ENCODE measurements at places on chromosomes 5 and 9. TPM values are rescaled to one million over a fixed set of nuclear protein-coding genes. Genes with fewer than 3 reads are reported as not detected.
A peak's percentile ranks its signal among the peaks of the same experiment; 100 is the strongest.

Gene HNRNPH1
- total RNA-seq: 993 TPM

Gene FOCAD
- total RNA-seq: 66.9 TPM

Gene OCLN
- total RNA-seq: 18.2 TPM

GRCh38 chr9:95406121-95406520, 88.6 kb upstream of the FANCC start:
- no peak overlapping the region for H3K27ac ChIP-seq
- H3K4me3 ChIP-seq: no peak overlapping the region

- H3K27ac ChIP-seq: no peak overlapping the region
- H3K4me1 ChIP-seq: no peaks in the 10 kb centered on the region
- H3K4me3 ChIP-seq: no peak overlapping the region
- H3K27me3 ChIP-seq: no peaks in the 10 kb centered on the region
These were observed 30.3 kb upstream of the IRX4 start for GRCh38 chr5:1912951-1913565.

DNA sequence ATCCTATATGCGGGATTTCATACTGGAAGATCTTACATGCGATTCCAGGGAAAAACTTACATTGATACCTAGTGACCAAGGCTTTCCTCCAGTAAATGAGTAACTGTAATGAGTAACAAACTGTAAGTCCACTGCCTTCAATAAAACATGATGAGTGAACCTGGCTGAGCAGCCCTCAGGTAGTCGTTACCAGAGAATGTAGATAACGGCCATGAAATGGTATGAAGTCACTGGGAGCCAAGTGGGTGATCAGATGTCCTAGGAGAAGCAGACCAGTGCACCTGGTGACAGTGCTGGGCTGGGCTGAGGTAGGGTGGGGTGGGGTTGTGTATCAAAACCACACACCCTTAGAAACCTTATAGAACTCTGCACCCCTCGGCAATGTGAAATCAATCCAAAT, 203.6 kb downstream of the ALDH1A1 start:
- no peak overlapping the region for H3K27ac ChIP-seq
- no peak for DNase-seq
- H3K36me3 ChIP-seq: no peaks in the 10 kb centered on the region
- H3K4me3 ChIP-seq: no peak overlapping the region
- H3K4me1 ChIP-seq: no peaks in the 10 kb centered on the region

DNA sequence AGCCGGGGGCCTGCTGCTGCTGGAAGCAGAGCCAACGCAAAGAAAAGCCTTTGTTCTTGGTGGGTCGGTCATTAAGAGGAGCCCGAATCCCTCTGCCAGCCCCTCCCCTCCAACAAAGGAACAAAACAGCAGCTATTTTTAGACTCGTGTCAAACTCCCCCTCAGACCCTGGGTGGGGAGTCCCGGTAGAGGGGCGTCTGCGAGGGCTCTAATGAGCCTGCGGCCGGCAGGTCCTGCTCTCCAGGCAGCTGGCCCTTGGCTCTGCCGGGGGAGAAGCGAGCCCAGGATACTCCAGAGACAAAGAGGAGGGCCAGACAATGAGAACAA, 114.0 kb downstream of the LHX2 start:
- H3K4me3 ChIP-seq: no peak overlapping the region
- H3K4me1 ChIP-seq: no peaks in the 10 kb centered on the region
- no peak for DNase-seq
- H3K27me3 ChIP-seq: no peaks in the 10 kb centered on the region
- H3K27ac ChIP-seq: no peak overlapping the region

- H3K4me1 ChIP-seq: no peaks in the 10 kb centered on the region
- no peak for DNase-seq
- H3K4me3 ChIP-seq: no peak overlapping the region
- H3K27me3 ChIP-seq: no peaks in the 10 kb centered on the region
- H3K27ac ChIP-seq: no peak overlapping the region
These were observed 9.9 kb downstream of the BBLN start for GRCh38 chr9:128169925-128170324.

DNA sequence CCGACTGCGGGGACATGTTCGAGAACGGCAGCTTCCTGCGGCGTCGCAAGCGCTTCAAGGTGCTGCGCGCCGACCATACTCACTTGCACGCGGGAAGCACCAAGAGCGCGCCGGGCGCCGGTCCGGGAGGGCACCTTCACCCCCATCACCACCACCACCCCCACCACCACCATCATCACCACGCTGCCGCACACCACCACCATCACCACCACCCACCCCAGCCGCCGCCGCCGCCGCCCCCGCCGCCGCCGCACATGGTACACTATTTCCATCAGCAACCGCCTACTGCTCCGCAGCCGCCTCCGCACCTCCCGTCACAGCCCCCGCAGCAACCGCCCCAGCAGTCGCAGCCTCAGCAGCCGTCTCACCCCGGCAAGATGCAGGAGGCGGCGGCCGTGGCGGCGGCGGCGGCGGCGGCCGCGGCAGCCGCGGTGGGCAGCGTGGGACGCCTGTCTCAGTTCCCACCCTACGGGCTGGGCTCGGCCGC, 514 bp downstream of the FOXB2 start:
- no peak overlapping the region for H3K4me3 ChIP-seq
- H3K27me3 ChIP-seq: peaks cover 97% of the 10 kb centered on the region
- no peak overlapping the region for H3K27ac ChIP-seq
- no peaks in the 10 kb centered on the region for H3K36me3 ChIP-seq
- no peaks in the 10 kb centered on the region for H3K4me1 ChIP-seq

- no peaks in the 10 kb centered on the region for H3K36me3 ChIP-seq
- no peak within 1 kb of the TSS for H3K27ac ChIP-seq
- DNase-seq: peak; percentile 30
These were observed at the start of gene CDH18 for GRCh38 chr5:19987612-19988361. Gene CDH18 (minus strand): TSS chr5:19988200. CDS start chr5:19838986, 149,214 bp downstream.

DNA sequence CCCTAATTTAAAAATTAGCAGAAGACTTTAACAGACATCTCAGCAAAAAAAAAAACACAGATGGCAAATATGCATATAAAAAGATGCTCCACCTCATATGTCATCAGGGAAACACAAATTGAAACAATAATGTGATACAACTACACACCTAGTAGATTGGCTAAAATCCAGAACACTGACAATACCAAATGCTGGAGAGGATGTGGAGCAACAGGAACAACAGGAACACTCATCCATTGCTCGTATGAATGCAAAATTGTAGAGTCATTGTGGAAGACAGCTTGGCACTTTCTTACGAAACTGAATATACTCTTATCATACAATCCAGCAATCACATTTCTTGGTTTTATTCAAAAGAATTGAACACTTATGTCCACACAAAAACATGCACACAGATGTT, 22.1 kb downstream of the MCIDAS start:
- no peak for DNase-seq
- H3K4me3 ChIP-seq: no peak overlapping the region
- H3K36me3 ChIP-seq: no peaks in the 10 kb centered on the region
- H3K4me1 ChIP-seq: no peaks in the 10 kb centered on the region

GRCh38 chr5:82149434-82149833, 128.7 kb downstream of the RPS23 start:
- no peak overlapping the region for H3K4me3 ChIP-seq
- DNase-seq: no peak
- no peaks in the 10 kb centered on the region for H3K27me3 ChIP-seq
- H3K36me3 ChIP-seq: no peaks in the 10 kb centered on the region

DNA sequence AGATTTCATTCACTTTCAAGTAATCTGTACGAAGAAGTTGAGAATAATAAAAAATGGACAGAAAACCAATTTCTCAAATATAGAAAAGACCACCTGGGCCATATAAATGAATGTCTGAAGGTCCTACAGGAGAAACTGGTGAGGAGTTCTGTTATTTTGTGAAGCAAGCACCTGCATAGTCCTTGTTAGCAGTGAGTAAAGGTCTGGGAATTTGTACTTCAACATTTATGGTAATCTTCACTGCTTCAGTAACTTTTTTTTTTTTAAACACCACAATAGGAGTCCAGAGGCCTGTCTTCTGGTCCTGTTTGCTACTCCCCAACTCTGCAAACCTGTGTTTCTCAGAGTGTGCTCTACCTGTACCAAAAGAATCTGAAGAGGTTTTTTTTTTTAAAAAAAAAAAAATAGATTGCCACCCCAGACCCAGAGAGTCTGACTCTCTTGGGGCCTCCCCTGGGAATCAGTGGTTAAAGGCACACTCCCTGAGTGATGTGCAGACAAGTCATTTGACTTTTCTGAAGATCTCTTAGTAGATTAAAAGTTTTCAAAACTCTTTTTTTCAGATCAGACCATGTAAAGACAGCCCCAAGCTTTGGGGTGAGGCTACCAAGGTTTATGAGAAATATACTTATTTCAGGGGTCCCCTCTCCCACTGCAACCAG, 55.5 kb downstream of the FAM81B start:
- H3K4me1 ChIP-seq: no peaks in the 10 kb centered on the region
- DNase-seq: no peak
- no peaks in the 10 kb centered on the region for H3K36me3 ChIP-seq
- no peak overlapping the region for H3K4me3 ChIP-seq
- H3K27ac ChIP-seq: no peak overlapping the region
- peaks cover 8% of the 10 kb centered on the region for H3K27me3 ChIP-seq
